HFFc6 (cell line): ENCODE measurements at places on chromosomes 7 and 10.

GRCh38 chr7:84612981-84613681 lies 418.5 kb upstream of the SEMA3A start:
- no peak for DNase-seq

GRCh38 chr7:151456782-151457181 lies 16.8 kb upstream of the CRYGN start:
- no peak for DNase-seq

DNA sequence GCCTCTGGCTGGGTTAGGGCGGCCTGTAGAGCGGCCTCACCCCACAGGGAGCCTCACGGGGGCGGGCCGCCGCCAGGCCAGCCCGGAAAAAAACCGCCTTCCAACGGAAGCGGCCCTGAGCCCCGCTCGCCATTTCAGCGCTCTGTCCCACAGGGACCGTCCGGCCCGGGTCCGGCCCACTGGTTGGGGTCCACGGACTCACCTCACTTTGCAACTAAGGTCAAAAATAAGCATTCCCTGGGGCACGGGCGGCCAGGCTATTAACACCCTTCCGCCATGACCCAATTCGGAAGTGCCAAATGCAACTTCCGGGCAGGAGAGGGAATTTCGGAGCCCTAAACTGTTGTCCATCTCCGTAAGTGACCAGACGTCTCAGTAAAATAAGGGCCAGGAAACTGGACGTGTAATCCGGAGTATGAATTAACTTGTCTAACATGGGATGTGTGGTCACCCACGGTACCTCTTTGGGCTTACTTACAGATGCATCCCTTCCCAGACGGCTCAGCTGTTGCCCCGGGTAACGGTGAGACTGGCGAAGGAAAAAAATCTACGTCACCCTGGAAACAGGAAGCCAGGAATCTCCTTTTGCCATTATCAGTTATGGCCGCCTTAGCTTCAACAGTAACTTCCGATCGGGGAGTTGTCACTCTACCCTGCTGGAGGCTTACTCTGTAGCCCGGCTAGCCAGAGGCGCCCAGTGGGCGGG lies at the start of gene BBIP1:
Gene BBIP1, minus strand, starts transcription at position 538 of the 706 bp plus-strand sequence. CDS start 1,023 bp downstream, outside the sequence.
- DNase-seq: peak; percentile 100

- peak; percentile 40 for DNase-seq
Observed at GRCh38 chr10:112307358-112308124, 24.3 kb downstream of the TECTB start.

DNA sequence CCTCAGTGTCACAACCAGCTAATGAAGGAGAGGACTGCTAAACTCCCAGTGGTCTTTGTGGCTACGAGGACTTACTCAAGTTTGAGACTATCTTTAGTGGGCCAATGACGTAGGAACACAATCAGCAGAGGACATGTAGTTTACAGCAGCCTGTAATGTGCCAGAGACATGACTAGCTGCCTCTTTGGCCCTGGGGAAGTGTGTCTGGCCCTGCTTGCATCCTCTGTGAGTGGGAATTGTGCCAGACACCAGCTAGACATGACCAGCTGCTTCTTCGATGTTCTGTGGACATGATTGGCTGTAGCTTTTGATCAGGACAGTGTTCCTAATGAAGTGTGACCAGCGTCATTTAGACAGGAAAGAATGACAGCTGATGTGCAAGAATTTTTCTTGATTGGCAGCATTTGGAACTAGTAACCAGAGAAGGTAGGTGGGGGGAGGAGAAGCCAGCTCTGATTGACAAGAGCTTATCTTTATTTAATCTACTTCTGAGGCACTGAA lies 141.7 kb downstream of the AUTS2 start:
- DNase-seq: no peak

- DNase-seq: no peak
Observed at GRCh38 chr7:64947252-64948000, 43.4 kb downstream of the ZNF117 start.

- no peak for DNase-seq
Observed at GRCh38 chr7:101018271-101019167, 1.4 kb upstream of the MUC17 start.

DNA sequence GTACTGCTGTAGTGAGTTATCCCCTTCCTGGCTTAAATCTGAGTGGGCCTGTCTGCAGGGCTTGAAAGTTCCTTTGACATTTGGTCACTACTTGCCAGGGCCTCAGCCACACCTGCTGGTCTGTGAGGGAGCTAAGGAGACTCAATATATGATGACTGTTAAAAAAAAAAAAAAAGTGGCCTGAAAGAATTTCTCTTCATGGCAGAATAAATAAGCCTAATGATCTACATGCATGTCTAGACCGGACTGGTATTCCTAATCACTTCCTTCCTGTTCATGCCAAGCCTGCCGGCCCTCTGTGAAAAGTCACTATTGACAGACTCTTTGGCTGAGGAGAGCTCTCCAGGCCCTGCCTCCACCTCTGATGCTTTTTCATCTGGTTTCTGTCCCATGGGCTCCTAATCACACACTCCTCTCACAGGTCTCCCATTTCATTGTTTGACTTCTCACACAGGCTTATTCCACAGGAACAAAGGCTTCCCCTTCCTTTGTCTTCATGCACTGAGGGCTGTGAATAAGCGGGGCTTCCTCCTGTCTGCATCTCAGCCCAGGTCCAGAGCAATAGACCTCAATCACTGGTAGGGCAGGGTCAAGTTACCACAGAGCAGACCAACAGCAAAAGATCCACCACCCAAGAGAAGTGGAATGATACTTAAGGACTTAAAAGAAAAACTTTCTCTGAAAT lies 99.1 kb upstream of the SEC61G start:
- DNase-seq: no peak

DNA sequence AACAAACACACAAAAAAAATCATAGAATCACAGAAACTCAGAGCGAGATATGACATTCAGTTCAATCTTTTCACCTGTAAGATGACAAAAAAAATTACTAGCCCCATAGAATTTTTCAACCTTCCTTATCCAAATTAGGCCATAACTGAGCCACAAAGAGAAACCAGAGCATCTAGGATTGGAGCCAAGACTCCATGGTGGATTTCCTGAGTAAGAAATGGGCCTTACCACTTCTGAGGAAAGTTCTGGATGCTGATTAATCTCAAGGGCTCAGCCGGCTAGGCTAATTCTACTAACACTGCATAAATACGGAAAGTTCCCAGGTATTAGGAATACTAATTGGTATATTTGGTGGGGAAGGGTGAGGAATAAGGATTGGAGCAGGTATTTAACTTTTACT lies 16.8 kb downstream of the LIPM start:
- no peak for DNase-seq

- no peak for DNase-seq
Observed at GRCh38 chr7:150381785-150382122, 2.6 kb downstream of the ZNF775 start.

- DNase-seq: no peak
Observed at GRCh38 chr10:5550250-5550545, 25.4 kb downstream of the CALML3 start.

DNA sequence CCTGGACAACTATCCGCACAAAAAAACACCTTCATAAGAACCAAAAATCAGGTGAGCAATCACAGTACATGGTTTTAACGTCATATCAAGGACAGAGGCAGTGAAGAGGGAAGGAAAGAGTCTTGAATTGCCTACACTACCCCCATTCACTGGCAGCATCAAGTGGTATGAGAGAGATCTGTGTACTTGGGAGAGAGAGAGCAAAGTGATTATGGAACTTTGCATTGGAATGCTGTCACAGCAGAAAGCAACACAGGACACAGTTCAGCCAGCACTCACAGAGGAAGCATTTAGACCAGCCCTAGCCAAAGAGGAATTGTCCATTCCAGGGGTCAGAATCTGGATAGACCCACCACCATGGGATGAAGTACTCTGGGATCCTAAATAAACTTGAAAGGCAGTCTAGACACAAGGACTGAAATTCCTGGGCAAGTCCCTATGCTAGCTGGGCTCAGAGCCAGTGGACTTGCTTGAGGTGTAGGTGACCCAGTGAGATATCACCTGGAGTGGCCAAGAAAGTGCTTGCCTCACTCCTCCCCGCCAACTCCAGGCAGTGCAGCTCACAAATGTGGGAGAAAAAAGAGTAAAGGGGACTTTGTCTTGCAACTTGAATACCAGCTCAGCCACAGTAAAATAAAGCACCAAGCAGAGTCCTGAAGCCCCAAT lies 30.5 kb upstream of the SFTPD start:
- DNase-seq: no peak

DNA sequence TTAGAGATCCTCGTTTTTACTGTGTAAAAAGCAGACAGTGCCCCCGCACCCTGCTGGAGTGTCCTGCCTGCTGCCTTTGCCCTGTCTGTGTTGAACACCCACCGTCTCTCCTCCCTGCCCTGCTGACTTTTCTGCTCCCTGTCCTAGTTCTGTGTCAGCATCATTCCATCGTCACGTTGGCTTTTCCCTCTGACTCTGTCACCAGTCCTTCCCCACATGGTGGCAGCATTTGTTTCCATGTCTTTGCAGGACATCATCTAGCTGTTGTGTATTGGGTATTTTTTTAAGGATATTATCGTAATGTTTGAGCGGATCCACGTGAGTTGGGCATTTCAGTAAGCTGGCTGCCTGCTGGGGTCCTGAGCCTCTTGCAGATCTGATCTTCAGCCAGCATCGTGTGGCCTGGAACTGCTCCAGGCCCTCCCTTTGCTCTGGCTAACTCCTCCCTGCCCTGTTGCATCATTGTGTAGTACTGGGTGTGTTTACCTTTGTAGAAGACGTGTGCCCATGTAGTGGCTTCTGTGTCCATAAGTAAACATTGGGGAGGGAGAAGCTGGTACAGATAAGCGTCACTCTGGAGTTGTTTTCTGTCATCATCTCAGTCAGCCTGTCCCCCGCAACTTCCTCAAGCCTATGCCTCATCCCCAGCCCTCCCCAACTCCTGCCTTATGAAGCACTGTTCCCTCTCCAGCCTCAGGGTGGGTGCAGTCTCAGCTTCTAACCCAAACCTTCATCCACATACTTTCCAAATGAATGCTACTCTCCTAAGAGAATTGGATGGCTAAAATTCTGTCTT lies 44.3 kb downstream of the TRRAP start:
- DNase-seq: no peak

DNA sequence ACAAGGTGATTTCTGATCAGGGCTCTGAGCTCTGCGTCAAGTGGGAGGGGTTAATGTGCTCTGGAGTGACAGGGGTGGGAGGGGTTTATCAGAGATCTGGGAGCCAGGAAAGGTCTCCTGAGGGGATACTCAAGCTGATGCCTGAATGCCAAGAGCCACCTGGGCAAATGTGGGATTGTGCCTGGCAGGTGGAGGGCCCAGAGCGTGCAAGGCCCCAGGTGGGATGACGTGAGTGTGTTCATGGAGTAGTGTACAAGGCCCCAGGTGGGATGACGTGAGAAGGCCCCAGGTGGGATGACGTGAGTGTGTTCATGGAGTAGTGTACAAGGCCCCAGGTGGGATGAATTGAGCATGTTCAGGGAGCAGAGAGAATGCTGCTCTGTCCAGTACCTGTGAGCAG lies 610.3 kb downstream of the PTPRN2 start:
- no peak for DNase-seq

- no peak for DNase-seq
Observed at GRCh38 chr7:40000734-40001315, 50.8 kb downstream of the CDK13 start.

- DNase-seq: no peak
Observed at GRCh38 chr7:104928721-104929400, 85.1 kb upstream of the KMT2E start.

- DNase-seq: peak; percentile 75
Observed at GRCh38 chr10:131997366-131998049, 15.8 kb upstream of the BNIP3 start.

DNA sequence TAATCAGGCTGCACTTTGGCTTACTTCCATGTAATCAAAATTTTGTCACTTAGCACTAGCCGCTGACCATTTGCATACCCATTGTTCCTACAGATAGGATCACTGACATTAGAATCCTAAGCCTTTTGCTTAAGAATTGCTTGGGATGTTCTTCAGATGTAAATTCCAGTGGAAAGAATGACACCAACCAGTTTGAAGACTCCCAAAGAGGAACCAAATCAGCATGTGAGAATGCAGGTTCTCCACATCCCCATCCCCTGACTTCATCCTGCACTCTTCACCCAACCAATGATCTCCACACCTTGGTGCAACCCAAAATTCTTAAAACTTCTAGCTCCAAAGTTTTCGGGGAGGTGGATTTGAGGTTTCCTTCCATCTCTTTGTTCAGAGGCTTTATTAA lies 345.6 kb downstream of the GPAM start:
- DNase-seq: no peak

GRCh38 chr10:106619346-106619745 lies 545.2 kb downstream of the SORCS1 start:
- DNase-seq: no peak

DNA sequence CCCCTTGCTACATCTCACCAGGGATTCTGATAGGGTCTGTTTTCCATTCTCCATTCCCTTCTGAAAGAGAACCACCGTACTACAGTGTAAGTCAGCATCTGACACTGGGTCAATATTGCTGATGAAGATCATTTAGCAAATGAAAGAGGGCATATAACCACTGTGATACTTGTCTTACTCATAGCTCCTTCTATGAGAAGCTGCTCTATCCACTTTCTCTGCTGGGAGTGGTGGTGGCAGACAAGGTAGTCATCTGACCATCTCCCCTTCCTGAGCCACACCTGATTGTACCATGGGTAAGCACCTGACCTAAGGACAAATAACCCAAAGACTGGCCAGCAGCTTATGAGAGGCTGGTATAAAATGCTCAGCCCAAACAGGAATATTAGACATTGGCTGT lies 220.4 kb downstream of the DOCK4 start:
- no peak for DNase-seq
